ENCODE measurements at places on chromosomes 13 and 19. TPM values are rescaled to one million over a fixed set of nuclear protein-coding genes. Genes with fewer than 3 reads are reported as not detected.

Gene NXNL1
- not detected for total RNA-seq

- DNase-seq = no peak
Measured at GRCh38 chr13:106349080-106349931, 186.2 kb downstream of the EFNB2 start.

DNA sequence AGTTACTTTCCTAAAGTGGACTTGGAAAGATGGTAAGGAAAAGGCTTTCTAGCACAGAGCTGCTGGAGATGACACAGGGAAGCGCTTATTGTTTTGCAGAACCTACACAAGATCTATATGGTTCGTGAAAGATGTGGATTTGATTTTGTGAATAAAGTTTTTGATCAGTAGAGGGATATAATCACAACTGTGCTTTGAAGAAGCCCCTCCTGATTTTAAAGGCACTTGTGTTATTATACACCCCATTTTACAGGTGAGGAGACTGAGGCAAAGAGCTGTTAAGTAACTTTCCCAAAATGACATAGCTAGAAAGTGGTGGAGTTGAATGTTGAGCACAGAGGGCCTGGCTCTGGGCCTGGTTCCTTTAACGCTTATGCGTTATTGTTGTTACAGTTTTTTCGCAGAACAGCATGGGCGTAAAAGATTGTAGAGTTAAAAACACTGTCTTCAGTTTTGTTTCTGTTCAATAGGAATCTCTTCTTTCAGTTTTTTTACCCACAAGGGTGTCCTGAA, 1.4 kb downstream of the TDRD3 start:
- no peak for DNase-seq

DNA sequence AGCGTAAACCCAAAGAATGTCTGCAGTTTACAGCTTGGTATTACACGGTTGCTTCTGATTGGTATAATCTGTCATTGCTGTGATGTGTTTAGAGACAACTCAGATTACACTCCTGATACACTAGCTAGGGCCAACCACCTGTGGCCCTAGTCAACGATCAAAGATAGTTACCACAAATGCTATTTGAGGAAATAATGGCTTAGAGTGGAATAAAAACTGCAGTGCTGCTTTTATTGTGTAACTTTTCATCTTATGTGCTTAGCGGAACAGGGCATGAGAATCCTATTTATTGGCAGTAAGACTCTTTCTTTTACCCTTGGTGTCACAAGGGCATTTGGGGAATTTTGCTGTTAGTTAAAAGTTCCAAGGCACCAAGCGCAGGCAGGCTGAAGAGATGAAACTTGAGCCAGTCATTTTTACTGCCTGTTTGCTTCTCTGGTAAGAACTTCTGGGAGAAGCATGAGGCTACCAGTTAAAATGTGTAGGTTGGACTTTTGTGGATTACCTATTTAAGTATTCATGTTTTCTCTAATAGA, 363.3 kb downstream of the KCNRG start:
- DNase-seq = no peak

Gene MEIS3
- 0.26 TPM for total RNA-seq

GRCh38 chr19:31666126-31666525, 316.9 kb upstream of the TSHZ3 start:
- no peak for DNase-seq

DNA sequence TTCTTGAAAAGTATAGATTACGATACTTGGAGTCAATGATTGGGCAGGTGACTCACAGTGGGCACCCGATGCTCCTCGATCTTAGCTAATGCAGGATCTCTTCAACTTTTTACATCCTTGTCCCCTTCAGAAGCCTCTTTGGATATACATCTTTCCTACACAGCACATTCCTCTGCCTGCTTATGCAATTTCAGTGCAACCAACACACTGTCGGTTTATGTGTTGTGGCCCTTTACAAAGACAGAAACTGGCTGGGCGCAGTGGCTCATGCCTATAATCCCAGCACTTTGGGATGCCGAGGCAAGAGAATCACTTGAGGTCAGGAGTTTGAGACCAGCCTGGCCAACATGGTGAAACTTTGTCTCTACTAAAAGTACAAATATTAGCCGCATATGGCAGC, 2.6 kb downstream of the GPR42 start:
- DNase-seq = no peak

GRCh38 chr19:3249408-3249807, 24.9 kb downstream of the CELF5 start:
- DNase-seq = no peak

- DNase-seq = no peak
Measured at GRCh38 chr13:37277007-37277406, 171.5 kb upstream of the CSNK1A1L start.

GRCh38 chr13:51765142-51765515, 38.8 kb downstream of the DHRS12 start:
- DNase-seq = no peak

Data from activated T-cell treated with anti-CD3 and anti-CD28 coated beads, Interleukin-2, amount 50 U/mL, for 72 hours (primary cell).